ENCODE measurements at places on chromosomes 11 and 22.

DNA sequence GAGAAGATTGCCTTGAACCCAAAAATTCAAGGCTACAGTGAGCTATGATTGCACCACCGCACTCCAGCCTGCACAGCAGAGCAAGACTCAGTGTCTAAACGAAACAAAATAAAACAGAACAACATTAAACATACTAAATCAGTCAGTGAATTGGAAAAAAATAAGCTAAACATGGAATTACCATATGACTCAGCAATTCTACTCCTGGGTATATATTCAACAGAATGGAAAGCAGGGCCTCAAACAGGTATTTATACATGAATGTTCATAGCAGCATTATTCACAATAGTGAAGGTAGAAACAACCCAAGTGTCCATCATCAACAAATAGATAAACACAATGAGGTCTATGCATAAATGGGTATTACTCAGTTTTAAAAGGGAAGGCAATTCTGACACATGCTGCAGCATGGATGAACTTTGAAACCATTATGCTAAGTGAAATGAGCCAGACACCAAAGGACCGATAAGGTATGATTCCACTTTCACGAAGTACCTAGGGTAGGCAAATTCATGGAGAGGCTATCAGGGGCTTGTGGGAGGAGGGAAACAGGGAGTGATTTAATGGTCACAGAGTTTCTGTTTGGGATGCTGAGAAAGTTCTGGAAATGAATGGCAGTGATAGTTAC lies 15.5 kb downstream of the NTM start:
- DNase-seq: no peak

- no peak for DNase-seq
These were observed 7.4 kb upstream of the MB start for GRCh38 chr22:35624547-35624946.

GRCh38 chr11:72239849-72240460 lies 4.0 kb downstream of the PHOX2A start:
- no peak for DNase-seq

GRCh38 chr22:46557736-46558480 lies 20.5 kb upstream of the CELSR1 start:
- DNase-seq: no peak

DNA sequence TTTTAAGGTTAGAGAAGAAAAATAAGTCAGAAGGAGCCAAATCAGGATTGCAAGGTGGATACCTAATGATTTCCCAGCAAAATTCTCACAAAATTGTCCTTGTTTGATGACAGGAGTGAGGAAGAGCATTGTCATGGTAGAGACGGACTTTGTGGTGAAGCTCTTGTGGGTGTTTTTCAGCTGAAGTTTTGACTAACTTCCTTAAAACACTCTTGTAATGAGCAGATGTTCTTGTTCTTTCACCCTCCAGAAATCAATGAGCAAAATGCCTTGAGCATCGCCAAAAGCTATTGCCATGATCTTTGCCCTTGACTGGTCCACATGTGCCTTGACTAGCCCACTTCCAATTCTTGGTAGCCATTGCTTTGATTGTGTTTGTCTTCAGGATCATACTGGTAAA lies 20.0 kb downstream of the CALCB start:
- DNase-seq: no peak
